Stimulated activated CD4-positive, alpha-beta T cell treated with anti-CD3 and anti-CD28 coated beads, Interleukin-1b, Interleukin-23, amount 100 ng/mL, for 48 hours (primary cell): ENCODE measurements at places on chromosomes 1 and 21.

DNA sequence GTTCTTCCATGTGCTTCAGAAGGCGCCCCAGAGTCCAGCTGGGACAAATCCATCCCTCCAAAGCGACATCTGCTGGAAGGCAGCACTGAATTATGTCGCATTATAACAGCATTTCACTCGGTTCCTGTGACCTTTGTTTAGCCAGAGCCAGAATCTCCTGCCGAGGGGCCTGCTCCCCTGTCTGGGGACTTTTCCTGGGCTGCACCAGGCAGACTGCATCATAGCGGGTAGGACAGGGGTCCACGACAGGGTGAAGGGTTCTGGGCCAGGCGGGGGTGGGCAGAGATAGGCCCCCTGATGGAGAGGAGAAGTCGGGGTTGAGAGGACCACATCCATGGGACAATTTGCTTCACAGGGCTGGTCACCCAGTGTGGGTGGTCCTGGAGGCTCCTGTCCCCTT is 276.9 kb downstream of the MATN1 start:
- DNase-seq, result no peak

- DNase-seq, result no peak
Measured at GRCh38 chr1:1026599-1027413, 6.9 kb downstream of the AGRN start.

- DNase-seq, result peak; percentile 6
Measured at GRCh38 chr1:107430540-107431228, 289.8 kb downstream of the NTNG1 start.

DNA sequence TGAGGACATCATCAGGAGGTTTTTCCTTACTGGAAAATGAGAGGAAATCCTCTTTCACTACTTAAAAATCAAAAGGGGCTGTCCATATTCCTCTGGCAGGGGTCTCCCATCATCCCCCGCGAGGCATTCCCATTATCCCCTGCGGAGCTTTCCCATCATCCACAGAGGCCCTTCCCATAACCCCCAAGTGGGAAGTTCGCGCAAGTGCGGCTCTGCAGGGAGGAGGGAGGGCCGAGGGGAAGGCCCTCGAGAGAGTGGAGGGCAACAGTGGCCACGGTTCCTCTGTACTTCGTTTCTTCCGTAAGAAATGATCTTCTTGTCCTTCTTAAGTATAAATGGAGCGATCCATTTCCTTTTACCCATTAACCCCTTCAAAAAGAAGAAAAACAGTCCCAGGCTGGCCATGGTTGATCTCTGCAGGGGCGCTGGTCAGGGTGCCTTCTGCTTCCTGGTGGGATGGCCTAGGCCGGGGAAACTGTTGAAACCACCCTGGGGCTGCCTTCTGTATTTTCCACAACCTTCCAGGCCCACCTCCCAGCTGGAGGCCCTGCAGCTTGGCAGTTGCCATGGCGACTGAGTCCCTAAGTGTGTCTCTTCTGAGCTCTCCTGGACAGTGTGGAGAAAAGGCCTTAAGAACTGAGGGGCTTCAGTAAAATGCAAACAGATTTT is 3.6 kb upstream of the RSPH1 start:
- DNase-seq, result no peak

DNA sequence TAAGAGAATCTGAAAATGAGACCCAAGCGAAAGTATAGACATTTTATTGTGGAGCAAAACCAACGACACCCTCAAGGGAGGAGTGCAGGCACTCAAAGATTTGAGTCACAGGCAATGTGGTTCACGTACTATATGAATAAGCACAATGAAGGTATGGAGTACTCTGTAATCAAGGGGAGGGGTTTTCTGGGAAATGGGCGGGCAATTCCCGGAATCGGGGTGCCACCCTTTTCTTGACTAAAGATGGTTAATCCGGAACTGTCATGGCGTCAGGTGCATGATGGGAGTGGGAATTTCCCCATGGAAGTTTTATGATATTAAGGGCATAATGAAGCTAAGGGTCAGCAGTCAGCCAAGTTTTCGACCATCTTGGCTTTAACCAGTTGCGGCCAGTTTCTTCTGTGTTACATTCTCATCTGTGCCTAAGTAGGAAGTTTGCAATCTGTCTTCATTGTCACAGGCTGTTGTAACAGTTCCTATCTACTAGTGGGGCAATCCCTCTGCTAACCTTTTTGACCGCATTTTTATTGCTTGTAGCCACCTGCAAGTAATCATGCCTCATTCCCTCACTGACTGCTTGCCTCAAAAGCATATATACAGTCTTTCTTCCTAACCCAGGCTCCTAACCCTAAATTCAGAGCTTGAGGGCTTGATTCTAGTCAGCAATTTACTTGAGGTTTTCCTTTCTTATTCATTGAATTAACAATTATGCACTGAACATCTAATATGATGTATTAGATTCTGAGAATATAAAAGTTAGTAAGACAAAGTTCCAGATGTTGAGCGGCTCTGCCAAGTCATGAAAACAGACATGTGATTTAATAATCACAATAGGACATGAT is 775 bp upstream of the AIM2 start:
- peak; percentile 98 for DNase-seq

DNA sequence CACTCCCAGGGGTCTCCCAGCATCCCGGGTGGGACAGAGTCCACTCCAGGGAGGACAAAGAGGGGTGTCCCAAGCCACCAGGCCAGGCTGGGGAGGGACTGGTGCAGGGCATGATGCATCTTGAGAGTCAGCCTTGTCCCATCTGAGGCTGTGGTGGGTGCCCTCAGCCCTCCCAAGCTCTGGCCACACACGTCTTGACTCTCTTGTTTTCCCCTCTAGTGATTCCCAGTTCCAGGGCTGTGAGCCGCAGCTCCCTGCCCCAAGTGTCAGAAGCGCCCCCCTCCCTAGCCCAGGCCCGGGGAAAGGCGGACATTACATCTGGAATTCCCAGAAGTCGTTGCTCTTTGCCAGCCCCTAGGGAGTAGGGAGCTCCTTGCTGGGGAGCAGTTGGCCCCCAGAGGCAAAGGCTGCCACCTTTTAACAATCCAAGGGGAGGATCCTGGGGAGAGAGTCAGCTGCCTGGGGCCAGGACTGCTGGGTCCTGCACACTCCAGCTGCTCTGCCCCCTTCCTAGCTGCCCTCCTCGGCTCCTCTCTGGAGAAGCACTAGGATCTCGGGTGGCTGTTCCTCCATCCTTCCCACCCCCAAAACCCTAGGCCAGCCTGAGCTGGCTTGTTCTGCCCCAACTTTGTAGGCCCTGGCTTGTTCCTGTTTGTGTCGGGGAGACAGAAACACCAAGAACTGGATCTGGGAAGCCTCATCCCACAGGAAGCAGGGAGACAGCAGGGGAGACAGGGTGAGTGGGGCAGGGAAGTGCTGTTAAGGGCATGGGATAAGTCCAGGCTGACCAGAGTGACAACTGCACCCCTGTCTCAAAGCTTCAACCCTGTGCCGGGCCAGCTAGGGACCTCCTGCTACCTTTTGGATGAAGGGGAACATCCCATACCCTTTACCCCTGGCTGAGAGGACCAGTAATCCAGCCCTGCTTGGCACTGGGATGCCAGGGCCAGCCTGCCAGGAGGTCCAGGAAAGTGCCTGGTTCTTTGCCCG is 3.2 kb upstream of the PTPN7 start:
- DNase-seq, result no peak

- DNase-seq, result no peak
Measured at GRCh38 chr1:115343200-115343737, 5.2 kb upstream of the NGF start.

DNA sequence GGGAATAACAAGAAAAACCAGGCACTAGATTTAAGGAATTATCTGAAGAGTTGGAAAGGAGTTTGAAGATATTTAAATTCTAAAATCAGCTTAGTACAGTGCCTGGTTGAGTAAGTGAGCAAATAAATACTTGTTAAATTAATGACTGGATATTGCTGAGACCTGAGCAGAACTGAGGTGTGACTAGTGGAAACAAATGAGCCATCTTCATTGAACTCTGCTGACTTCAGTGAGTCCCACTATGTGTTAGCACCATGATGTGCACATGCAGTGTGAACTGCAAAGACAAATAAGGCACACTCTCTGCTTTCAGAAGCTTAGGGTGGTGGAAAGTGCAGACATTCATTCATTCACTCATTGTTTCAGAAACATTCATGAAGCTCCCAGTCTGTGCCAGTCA is 48.7 kb downstream of the ELAPOR1 start:
- DNase-seq, result no peak

DNA sequence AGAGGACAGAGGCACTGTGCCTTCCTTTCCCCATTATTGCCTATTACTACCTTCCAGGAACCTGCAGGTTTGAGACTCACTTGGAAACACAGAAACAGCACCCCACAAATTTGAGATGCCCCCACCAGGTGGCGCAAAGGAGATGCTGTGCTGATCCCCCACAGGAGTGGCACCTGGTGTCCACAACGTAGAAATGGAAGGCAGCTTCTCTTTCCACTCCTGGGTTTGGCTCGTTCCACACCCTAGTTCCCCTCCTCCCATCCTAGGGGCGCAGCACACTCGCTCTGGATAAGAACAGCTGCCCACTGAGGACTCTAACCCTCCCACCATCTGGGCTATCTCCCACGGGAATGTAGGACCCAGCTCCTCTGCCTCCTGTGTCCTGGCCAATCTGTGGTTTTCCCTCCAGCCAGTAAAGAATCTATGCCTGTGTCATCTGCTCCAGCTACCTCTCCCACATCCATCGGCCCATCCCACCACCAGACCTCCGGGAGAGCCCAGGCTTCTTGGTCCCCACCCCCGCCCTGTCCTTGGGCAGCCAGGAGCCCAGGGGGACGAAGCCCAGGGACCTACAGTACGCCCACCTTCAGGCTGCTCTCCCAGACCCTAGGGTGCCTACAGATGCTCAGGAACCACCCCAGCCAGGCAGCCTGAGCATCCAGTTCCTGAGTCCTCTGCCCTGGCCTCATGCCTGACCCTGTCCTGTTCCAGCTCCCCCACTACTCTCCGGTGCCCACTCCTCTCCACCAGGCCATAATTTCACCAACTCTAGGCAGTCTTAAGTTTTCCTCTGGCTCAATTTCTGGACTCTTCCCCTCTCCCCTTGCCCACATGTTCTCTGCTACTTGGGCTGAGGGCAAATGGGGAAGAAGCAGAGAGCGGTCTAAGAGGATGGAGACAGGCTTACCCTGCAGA is 549 bp downstream of the THBS3 start:
- DNase-seq, result peak; percentile 88

DNA sequence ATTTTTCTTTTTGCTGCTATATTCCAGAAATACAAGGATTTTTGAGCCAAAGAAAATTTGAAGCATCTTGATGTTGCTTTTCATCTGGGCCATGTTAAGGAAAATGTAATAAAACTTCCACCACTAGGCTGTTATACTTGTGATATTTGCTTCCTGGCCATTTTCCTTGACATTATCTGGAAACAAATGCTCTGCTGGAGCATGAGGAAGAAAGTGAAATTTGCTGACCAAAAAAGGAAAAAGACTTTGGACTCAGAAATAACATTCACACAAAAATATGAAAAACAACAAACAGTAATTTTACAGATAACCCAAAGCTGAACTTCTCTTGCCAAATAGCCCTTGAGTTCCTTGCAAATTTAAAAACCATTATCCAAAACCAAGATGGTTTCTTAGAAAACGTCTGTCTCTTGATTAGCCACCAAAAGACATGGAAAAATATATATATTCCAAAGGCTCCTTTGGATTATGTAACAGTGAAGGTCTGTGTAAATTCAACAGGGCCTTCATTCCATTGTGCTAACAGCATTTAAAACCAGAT is 344.5 kb downstream of the LMX1A start:
- DNase-seq, result no peak

GRCh38 chr1:27368869-27369582 is 2.3 kb upstream of the MAP3K6 start:
- DNase-seq, result no peak

DNA sequence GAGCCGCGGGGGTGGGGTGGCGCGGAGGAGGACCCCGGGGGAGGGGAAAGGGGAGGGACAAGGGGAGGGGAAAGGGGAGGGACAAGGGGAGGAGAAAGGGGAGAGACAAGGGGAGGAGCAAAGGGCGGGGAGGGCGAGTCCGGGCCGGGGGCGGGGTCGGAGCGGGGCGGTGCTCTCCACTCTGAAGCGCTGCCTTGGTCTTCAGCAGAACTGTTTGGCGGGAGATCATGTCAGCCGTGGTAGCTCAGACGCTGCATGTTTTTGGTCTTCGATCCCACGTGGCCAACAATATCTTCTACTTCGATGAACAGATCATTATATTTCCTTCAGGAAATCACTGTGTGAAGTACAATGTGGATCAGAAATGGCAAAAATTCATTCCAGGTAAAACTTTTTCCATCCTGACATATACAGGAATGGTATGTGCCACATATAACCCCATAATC is 420 bp downstream of the CFAP57 start:
- DNase-seq, result peak; percentile 89

DNA sequence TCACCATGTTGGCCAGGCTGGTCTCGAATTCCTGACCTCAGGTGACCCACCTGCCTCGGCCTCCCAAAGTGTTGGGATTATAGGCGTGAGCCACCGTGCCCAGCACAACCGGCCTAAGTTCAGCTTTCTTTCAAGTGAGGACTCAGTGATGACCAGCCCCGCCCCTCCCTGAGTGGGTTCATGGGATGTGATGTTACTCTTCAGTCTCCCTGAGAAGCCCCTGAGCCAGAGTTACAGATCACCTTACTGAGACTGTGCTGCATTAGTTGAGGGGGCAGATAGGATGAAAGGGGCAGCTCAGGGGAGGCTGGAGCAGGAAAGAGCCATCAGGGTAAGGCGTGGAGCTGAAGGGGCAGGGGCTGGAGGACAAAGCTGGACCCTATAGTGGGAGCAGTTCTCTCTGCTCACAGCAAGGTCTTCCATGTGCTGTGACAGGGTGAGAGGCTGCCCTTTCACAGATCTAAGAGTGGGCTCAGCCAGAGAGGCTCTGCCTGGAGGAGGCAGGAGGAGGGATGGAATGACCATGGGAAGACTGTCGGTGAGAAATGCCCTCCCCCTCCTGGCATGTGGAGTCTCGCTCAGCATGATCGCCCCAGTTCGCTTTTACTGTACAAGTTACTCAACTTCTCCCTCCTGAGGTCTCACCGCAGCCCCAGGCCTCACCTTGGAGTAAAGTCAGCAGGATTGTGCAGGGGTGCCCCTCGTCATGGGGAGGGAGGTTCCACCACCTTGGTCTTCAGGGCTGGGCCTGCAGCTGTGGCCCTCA is 13.4 kb downstream of the SH2D2A start:
- no peak for DNase-seq

GRCh38 chr1:65214340-65215027 is 66.5 kb downstream of the AK4 start:
- no peak for DNase-seq

- DNase-seq, result no peak
Measured at GRCh38 chr1:246355411-246356230, 151.5 kb downstream of the SMYD3 start.

DNA sequence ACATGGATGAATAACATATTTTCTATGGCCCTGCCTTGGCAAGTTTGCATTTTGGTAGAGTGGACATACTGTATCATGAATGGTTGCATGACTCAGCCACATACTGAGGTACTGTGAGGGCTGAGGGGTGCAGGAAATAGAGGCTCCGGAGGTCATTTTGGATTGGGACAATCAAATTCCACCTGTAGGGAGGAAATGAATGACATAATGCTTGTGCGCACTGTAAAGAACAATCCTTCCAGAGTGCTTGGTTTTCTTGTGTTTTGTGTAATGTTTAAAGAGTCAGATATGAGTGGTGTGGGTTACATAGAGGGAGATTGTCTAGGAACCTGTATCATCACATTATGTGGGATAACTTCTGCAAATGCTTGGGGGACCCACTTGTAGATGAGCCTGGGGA is 329.9 kb upstream of the PROX1 start:
- DNase-seq, result no peak

- DNase-seq, result no peak
Measured at GRCh38 chr1:34376531-34376930, 199.8 kb downstream of the C1orf94 start.

GRCh38 chr1:33131191-33131590 is 50.2 kb downstream of the AZIN2 start:
- DNase-seq, result no peak

GRCh38 chr1:75613916-75614315 is 3.0 kb upstream of the SLC44A5 start:
- DNase-seq, result no peak
